ENCODE measurements at places on chromosomes 4 and X.

- DNase-seq, result no peak
Measured at GRCh38 chrX:12240491-12240890, 102.2 kb downstream of the FRMPD4 start.

- no peak for DNase-seq
Measured at GRCh38 chr4:48321312-48321711, 20.0 kb upstream of the SLAIN2 start.

DNA sequence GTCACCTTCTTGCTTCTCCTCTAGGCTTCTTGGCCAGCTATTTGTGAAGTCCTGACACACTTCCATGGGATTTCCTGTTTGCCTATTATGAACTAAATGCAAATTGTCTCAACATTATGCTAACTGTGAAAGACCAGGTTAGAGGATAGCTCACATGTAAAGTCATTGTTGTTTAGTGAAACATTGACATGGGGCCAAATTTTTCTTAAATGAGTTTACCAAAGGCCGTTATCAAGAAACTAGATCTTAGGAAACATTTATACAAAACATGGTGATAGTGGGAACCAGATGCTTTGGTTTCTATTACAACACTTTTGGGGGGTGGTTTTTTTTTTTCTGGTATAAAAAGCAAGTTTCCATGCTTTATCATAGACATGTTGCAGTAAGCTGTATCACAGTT is 466.8 kb upstream of the FAM241A start:
- DNase-seq, result no peak

GRCh38 chrX:446245-446644 is 59.5 kb upstream of the PPP2R3B start:
- DNase-seq, result no peak

DNA sequence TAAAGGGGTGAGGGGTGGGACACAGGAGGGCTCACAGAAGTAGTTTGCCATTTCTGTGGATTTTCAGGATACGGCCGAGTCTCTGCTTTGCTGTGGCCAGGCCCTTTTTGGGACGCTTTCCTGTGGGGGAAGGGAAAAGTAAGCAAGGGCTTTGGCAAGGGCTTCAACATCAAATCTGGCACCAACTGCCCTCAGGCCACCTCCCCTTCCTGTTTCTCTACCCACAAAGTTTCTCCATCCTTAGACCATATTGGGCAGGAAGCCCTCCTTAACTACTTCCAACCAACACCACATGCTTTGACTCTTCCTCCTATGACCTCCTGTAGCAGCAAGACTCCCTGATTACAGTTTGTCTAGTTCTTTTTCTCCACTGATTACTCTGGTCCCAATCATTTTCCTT is 105.1 kb downstream of the PHF8 start:
- no peak for DNase-seq

DNA sequence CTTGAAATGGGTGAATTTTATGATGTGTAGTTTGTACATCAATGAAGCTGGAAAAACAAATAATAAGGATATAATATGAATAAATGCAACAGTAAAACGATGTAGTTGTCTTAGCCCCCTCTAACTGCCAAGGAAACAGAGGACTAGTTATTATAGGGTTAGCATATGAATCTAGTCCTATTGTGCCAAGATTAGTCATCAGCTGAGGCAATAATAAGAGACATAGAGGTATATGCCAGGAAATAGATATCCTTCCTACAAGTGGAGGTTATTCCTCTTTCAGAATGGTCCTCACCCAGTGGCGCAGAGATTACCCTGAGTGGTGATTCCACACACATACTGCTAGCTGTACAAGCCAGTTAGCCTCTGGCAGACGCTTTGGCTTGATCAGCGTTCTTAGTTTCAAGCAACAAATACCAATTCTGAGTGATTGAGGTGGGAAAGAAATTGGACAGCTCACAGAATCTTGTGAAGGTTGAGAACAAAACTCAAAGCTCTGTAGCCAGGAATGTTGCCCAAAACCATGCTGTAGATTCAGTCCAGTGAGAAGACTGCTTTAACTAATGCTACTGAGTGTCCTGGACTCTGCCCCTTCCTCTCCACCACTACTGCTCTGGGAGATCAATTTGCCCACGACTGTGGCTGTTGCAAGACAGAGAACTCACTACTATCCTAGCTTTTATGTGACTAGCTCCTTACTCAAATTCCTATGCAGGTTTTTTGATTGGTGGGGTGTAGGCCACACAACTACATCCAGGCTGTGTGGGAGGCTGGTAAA is 27.0 kb upstream of the ZNF280C start:
- DNase-seq, result no peak

DNA sequence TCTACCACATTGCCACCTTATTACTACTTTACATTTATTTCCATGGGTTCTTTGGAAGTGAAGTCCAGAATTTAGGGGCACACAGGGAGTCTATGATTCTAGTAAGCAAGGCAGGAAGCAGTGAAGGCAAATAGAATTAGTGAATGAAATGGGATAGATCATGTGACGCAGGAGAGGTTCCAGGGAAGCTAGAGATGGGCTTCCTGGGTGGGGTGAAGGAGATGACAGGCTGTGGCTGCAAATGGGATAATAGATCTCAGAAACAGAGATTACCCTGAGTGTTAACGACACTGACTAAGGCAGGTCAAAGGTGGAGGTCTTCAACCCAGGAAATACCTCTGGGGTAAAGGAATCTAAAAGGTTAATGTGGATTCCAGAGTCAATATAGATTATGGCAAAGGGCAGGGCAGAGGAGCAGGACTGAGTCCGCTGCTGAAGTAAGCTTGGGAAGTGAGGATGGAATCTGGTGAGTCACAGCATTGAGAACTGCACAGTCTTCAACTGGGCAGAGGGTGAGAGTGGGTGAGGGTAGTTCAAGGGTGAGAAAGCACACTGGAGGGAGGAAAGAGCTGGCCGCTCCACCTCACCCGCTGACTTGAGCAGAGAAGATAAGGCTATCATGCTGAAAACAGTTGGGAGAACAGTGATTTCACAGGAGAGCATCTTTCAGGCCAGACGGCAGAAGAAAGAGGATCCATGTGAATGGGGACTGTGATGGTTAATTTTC is 70.8 kb downstream of the ANXA3 start:
- DNase-seq, result no peak

GRCh38 chr4:95929448-95930064 is 89.7 kb downstream of the PDHA2 start:
- no peak for DNase-seq

DNA sequence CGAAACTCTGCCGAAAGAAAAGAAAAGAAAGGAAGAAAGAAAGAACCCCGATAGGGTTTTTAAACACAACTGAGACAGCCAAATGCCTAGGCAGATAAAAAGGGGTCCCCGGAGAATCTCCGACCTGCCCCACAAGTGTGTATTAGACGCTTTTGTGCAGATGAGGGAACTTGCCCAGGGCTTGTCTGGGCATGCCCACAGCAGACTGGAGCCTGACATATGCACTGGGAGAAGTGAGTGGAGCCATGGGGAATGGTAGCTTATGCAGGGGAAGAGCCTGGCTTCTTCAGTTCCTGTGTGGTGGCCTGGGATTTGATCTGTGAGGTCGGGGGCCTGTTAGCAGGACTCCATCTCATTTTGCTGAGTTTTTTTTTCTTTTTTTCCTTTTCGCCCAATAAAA is 199.0 kb downstream of the GPC3 start:
- DNase-seq, result no peak

GRCh38 chrX:71420686-71421085 is 54.5 kb downstream of the TAF1 start:
- DNase-seq, result no peak

- DNase-seq, result peak; percentile 48
Measured at GRCh38 chr4:20341134-20341738, 89.5 kb downstream of the SLIT2 start.

DNA sequence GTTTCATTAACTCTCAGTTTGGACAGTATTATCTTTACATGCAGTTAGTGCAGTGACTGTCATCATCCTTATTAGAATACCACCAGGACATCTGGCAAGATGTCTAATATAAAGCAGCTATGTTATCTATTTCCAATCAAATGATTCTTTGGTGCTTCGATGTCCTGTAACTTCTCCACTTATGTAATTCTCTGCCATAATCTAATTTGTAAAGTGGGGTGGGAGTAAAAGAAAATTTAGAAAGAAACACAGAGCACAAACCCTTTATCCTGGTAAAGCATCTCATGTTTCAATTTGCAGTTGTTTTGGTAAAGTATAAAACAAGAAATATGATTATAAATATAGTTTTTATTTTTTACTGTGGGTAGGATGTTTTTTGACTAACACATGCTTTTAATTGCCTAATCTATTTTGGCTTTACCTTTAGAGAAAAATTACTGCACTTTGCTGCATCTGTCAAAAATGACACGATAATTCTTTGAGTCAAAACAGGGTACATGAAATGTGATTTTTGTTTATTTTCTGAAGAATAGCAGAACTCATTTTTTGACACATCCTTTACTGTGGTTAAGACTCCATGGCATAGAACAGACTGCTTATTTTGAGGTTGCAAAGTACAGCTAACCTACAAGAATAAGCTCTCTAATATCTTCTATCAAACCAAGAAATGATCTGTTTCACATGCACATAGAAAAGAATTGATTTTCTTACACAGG is 382.9 kb downstream of the RPA4 start:
- DNase-seq, result no peak

DNA sequence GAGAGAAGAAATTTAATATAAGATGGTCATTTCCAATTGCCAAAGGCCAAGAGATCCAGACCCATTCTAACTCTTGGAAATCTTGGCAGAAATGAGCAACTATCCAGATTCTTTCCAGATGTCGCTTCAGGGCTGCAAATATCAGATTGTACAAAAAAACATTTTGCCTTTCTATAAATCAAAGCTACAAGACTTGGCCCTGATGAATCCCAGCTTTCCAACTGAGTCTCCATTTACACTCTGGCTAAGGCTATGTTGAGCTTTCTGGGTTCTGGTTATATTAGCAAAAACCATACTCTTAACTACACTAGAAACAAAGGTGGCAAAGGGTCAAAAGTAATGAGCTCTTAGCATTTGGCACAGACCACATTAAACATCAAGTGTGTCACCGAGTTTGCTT is 345.8 kb downstream of the OPHN1 start:
- DNase-seq, result no peak

DNA sequence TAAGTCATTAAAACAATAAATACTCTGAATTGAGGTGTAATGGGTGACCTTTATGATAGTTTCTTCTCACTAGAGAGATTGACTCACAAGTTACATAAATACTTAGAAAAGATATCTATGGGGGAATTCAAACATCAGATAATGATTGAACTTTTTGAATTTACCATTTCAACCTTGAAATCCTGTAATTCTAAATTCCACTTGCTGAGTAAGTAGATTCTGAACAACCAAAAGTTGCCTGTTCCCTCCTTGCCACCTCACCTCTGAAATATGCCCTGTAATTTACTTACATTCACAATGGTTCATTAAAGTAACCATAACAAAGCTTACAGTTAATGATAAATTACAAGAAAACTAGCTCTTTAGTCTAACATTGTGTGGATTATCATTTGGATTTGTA is 43.3 kb upstream of the SLC39A8 start:
- DNase-seq, result no peak

GRCh38 chrX:123731258-123731986 is 1.4 kb downstream of the THOC2 start:
- no peak for DNase-seq

GRCh38 chr4:3862640-3863420 is 96.6 kb downstream of the ADRA2C start:
- no peak for DNase-seq

GRCh38 chr4:177367336-177367735 is 57.7 kb downstream of the NEIL3 start:
- DNase-seq, result no peak

DNA sequence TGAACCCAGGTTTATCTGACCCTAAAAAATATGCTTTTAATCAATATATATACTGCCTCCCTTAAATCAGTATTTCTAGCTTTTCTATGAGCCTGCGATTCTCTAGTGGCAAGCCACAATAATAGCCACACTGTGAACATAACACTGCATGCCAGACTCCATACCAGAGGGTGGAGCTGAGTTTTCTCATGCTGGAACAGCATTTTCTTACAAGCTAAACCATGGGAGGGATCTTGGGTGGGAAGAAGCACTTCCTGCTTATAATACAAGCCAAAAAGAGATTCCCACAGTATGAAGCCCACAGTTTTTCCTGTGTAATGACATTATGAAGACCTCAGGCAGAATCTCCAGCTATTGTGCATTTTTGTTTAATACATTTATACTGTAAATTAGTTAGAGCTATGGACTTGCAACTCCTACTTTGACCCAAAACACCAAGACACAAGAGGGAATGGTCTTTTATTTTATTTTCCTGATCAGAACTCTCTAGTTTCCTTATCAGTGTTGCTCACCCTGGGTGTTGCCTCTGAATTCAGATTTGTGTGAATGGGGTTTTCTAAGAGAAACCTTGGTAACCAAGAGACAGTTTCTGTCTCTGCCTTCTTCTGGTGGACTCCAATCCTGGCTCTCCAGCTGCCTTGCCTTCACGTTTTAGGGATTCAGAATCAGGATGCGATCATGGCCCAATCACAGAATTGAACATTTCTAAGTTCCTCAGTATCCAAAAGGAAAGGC is 74.5 kb upstream of the EOLA2 start:
- DNase-seq, result no peak

- DNase-seq, result no peak
Measured at GRCh38 chr4:45776146-45776545, 347.7 kb downstream of the GABRG1 start.

DNA sequence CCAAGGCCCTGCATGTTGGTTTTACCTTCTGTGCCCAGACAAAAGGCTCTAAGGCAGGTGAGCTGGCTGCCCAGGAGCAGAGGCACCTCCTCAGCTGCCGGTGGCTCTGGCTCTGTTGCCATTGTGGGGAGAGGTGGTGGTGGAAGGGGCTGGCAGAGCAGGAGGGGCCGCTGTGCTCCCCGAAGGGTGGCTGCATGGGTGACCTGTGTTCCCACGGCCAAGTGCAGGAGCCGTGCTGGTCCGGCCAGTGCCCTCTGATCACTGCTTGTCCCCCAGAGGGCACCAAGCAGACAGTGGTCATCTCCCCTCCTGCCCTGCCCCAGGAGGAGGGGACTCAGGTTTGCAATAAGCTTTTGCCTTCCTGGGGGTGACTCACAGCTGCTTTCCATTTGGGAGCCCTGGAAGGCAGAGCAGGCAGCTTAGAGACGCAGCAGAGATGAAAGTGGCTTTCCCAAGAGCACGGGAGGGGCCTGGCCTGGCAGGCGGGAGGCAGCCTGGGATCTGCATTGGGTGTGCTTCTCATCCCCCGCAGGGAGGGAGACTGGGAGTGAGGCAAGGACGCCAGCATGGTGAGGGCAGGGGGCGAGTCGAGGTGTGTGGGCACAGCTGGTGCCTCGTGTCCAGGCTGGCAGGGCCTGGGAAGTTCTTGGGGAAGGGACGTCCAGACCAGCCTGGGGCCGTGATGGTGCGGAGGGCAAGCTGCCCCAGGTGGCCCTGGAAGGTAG is 28.7 kb downstream of the DOK7 start:
- no peak for DNase-seq

GRCh38 chr4:36241771-36242170 is 2.5 kb downstream of the ARAP2 start:
- no peak for DNase-seq

DNA sequence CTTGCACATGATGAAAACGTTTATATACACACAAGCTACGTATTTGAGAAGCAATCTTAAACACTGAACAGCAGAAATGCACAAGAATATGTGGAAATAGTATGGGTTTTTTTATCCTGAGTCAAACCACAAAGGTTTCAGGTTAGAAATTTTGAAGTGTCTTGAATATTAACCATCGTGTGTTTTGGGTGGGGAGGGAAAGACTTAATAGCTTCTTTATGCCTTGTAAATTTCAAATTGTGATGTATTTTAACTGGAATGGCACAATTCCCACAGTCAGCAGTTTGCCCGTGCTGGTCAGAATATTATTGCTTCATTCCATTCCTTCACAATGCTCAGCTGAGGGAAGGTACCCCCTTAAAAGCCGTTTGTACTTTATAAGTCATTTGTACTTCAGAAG is 67.4 kb upstream of the WDR1 start:
- no peak for DNase-seq
